ENCODE measurements at places on chromosomes 2 and 18. TPM values are rescaled to one million over a fixed set of nuclear protein-coding genes. Genes with fewer than 3 reads are reported as not detected.

- no peak for DNase-seq
Measured at GRCh38 chr2:119697290-119698020, 18.5 kb downstream of the TMEM177 start.

Gene RAB17
- total RNA-seq: not detected

Gene BOLL
- not detected for total RNA-seq

Gene SEPTIN10
- 0.69 TPM for total RNA-seq

- no peak for DNase-seq
Measured at GRCh38 chr18:22709288-22710060, 223.7 kb upstream of the RBBP8 start.

Gene MPP4
- total RNA-seq: not detected

- peak; percentile 30 for DNase-seq
Measured at GRCh38 chr2:169131587-169132512, 62.5 kb downstream of the DHRS9 start.

DNA sequence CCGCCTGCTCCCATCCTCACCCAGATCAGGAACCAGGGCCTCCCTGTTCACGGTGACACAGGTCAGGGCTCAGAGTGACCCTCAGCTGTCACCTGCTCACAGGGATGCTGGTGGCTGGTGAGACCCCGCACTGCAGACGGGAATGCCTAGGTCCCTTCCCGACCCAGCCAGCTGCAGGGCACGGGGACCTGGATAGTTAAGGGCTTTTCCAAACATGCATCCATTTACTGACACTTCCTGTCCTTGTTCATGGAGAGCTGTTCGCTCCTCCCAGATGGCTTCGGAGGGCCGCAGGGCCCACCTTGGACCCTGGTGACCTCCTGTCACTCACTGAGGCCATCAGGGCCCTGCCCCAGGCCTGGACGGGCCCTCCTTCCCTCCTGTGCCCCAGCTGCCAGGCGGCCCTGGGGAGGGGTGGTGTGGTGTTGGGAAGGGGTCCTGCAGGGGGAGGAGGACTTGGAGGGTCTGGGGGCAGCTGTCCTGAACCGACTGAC is 31.7 kb downstream of the GPC1 start:
- DNase-seq: no peak

- no peak for DNase-seq
Measured at GRCh38 chr2:46983065-46983801, 67.6 kb upstream of the MCFD2 start.

- no peak for DNase-seq
Measured at GRCh38 chr2:42929546-42930024, 137.2 kb upstream of the HAAO start.

Gene METTL5
- 100 TPM for total RNA-seq

Gene TET3
- 20.5 TPM for total RNA-seq

DNA sequence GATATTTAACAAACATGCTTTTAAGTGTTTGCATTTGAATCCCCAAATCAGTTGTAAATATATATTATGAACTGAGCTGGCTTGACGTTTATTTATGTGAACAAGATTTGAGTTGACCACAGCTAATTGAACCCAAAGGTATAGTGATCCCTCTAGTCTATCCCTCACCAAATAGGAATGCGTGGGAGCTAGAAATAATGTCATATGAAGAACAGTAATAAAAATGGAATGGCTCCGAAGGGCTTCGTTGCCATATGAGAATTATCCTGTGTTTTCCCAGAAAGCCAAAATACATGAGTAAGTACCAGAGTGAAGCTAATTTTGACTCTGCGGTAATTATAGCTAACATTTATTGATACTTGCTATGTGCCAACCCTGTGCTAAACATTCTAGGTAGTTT is 142.7 kb downstream of the ADCYAP1 start:
- no peak for DNase-seq

DNA sequence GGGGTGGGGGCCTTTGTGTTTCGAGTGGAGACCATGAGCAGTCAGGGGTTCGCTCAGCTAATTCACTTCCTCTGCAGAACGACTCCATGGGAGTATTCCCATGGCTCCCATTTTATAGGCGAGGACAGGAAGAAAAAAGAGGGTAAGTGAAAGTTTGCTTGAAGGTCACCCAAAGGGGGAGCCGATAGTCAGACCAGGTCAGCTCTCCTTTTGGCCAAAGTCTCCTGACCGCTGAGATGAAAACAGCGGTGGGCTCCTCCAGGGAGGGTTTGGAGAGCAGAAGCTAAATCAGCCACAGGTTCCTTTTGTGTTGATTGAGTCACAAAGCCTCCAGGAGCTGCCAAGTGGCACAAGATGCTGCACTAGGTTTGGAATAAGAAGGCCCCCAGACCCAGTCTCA is 34.1 kb upstream of the CTAGE1 start:
- no peak for DNase-seq

DNA sequence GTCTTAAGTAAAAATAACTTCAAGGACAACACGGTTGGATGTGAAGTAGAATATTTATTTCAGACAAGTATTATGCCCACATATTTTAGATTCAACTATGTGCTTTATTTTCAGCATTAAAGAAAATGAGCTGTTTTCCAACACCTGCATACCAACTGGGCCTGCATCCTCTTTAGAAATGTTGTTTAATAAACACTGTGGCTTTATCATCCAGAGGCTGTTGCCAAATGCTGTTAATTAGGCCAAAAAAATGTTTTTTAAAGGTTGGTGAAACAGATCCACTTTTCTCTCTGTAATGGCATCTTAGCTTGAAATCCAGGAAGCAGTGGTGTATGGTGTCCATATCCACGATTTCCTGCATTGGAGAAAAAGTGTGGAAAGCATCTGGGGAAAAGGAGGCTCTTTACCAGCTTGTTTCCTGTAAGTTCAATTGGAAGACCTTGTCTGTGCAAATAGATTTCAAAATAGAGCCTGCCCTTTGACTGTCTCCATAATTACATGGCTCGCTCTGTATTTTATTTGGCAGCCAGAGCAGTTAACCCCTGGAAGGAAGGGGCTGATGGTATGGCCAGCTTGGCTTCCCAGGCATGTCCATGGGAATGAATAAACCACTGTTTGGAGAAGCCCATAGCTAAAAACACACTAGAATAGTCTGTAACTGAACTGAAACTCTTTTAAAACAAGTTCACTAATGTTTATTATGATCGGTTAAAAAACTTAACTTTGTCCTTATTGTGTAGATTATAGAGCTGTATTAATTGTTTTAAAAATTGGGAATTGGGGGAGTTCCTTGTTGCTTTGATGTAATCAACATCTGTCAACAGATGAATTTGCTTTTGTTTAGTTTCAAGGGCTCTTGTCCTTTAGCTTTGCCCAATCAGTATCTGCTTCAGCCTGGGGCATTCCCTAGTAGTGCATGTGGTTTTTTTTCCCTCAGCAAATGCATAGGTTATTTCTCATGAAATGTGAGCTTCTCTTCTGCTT is 33.0 kb upstream of the DLX1 start:
- DNase-seq: no peak

Gene UGT1A5
- total RNA-seq: not detected

- no peak for DNase-seq
Measured at GRCh38 chr2:150462770-150463169, 24.7 kb downstream of the RND3 start.

GRCh38 chr18:36334798-36335197 is 37.3 kb downstream of the FHOD3 start:
- DNase-seq: no peak

Gene SIGLEC15
- not detected for total RNA-seq

GRCh38 chr18:73462092-73462491 is 594.3 kb upstream of the NETO1 start:
- DNase-seq: no peak

Gene FN1
- 0.31 TPM for total RNA-seq

DNA sequence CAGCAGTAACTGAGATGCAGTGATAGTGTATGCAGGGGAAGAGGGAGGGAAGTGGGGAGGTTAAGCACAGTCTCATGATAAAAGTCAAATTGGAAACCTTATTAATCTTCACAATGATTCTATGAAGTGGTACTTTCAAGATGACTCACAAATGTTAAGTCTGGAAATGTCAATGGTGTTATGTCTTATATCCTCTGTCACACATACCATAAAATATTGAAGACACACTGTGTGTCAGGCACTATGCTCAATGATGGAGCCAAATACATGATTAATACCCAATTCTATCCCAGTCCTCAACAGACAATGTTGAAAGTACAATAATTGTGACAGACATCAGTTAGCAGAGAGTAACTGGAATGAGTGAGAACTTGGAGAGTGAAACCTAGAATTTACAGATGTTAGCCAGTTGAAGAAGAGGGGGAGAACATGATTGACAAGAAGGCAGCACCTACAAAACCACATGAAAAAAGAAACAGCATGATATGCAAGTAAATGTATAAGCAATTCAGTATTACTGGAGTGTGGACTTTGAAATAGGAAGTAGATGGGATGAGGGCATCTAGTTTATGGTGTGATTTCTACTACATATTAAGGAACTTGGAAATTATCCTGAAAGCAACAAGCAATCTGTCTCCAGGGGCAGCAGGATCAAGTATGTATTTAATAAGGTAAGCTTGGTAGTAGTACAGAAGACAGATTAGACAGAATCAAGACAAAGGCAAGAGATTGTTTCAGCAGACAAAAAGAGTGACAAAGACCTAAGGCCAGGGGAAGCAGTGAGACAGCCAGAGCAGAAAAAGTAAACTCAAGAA is 107.6 kb downstream of the STRN start:
- no peak for DNase-seq

DNA sequence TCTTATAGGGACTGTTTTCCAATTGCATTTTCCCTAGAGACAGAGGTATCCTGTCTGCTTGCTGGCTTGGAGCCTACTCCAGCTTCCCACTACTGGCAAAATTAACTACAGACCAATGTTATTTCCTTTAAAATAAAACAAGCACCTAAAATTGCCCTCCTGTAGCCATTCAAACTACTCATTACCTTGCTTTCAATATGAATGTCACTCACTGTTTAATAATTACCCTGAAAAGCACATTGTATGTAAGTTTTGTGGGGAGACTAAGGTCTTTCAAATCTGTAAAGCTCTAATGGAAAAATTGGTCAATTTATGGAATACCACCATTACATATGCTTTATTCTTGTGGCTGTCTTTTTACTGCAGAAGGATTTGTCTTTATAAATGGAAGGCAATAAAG is 87.3 kb downstream of the DOCK10 start:
- no peak for DNase-seq

Gene CXCR2
- total RNA-seq: not detected

DNA sequence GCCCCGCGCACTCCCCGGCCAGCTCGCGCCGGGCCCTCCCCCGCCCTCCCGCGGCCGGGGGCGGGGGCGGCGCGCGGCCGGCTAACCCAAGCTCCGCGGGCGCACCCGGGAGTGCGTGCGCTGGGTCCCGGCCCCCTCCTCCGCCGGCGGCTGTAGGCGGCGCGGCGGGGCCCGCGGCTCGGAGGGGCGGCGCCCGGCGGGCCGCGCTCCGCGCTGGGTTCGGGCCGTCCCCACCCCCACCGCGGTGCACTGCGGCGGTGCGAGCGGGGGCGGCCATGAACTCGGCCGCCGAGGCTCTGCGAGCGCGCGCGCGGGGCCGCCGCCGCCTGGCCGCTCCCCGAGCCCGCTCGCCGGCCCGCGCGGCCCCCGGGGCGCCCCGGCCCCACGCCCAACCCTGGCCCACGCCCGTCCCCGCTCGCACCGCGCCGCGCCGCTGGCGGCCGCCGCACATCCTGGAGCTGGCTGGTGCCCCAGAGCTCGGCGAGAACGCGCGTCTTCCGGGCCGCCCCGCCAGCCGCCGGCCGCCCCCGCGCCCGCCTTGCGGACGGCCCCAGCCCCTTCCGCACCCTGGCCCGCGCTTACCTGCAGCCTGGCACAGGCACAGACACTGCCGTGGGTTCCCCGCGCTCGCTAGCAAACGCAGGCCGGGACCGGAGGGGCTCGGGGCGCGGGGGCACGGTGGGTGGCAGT is at the start of gene ZBTB14:
ZBTB14 (minus strand) TSS at position 496 of the 690 bp plus-strand sequence. CDS start 2,480 bp downstream, outside the sequence.
- peak; percentile 83 for DNase-seq

Gene PRR30
- total RNA-seq: not detected

DNA sequence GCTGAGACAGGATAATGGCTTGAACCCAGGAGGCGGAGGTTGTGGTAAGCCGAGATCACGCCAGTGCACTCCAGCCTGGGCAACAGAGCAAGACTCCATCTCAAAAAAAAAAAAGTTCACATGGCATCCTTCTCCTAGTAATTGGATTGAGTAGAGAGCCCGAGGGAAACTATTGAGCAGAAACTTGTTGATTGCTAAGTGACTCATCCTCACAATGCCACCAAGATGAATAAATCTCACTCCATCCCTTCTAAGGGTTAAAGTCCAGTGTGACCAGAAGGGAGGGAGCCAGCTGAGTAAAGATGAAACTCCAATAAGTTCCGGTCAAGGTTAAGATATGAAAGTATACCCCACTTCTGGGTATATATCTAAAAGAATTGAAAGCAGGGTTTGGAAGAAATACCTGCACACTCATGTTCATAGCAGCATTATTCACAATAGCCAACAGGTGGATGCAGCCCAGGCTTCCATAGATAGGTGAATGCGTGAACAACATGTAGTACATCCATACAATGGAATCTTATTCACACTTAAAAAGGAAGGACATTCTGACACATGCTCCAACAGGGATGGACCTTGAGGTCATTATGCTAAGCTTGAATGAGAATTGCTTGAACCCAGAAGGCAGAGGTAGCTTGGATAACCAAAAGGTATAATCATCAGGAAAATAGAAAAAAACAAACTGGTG is 13.0 kb upstream of the FHL2 start:
- no peak for DNase-seq

GRCh38 chr18:32577561-32577960 is 106.9 kb upstream of the GAREM1 start:
- DNase-seq: no peak

Gene EGR4
- 0.31 TPM for total RNA-seq

DNA sequence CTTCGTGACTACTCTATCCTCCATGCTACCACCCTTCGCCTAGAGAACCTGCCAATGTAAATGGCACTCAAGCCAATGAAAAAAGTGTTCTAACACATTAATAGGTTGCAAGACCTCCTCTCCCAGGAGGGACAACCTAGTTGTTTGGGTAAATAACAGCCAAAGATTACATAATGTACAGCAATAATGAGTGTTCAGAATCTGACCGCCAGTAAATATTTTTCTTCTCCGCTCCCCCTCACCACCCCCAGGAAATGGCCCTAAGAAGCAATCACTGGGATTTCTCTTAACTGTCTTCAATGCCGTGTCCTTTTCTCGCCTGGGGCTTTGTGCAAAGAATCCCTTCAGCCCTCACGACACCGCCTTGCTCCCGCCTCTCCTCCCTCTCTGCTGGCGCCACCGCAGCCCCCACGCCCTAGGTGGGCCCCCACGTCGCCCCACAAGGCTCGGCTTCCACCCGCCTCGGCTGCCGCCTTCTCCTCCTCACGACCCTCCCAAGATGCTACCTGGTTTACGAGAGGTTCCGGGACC is 458 bp downstream of the HYCC2 start:
- no peak for DNase-seq

Gene C1QL2
- total RNA-seq: not detected

Gene SALL3
- total RNA-seq: not detected

Data from CD8-positive, alpha-beta memory T cell (primary cell).